ENCODE measurements at places on chromosomes 6 and 20. TPM values are rescaled to one million over a fixed set of nuclear protein-coding genes. Genes with fewer than 3 reads are reported as not detected.

- H3K36me3 ChIP-seq, result no peaks in the 10 kb centered on the region
- no peak for DNase-seq
- H3K27me3 ChIP-seq, result no peaks in the 10 kb centered on the region
Observed at GRCh38 chr6:120871416-120872261, 462.6 kb downstream of the TBC1D32 start.

GRCh38 chr20:41530923-41531322, 87.3 kb downstream of the CHD6 start:
- H3K27me3 ChIP-seq, result no peaks in the 10 kb centered on the region
- DNase-seq, result no peak
- H3K36me3 ChIP-seq, result 0 out of 2 replicates have a peak, but pooled peaks cover 5% of the 10 kb centered on the region
- H3K4me1 ChIP-seq, result no peaks in the 10 kb centered on the region

GRCh38 chr20:24984961-24985640, 7.5 kb downstream of the APMAP start:
- peaks cover 18% of the 10 kb centered on the region for H3K4me1 ChIP-seq
- H3K27me3 ChIP-seq, result no peaks in the 10 kb centered on the region
- H3K36me3 ChIP-seq, result peaks cover 44% of the 10 kb centered on the region
- no peak for DNase-seq

- no peak overlapping the region for H3K27ac ChIP-seq
- H3K4me1 ChIP-seq, result no peaks in the 10 kb centered on the region
- no peak for DNase-seq
- H3K27me3 ChIP-seq, result no peaks in the 10 kb centered on the region
- H3K4me3 ChIP-seq, result no peak overlapping the region
- no peaks in the 10 kb centered on the region for H3K36me3 ChIP-seq
Observed at GRCh38 chr6:2259002-2259494, 13.6 kb upstream of the GMDS start.

GRCh38 chr6:116253188-116253504, 729 bp downstream of the TSPYL4 start:
- H3K27ac ChIP-seq, result no peak overlapping the region
- no peaks in the 10 kb centered on the region for H3K27me3 ChIP-seq
- H3K4me1 ChIP-seq, result peaks cover 48% of the 10 kb centered on the region
- no peak for DNase-seq
- H3K4me3 ChIP-seq, result peak overlapping the region; percentile 87

- peaks cover 37% of the 10 kb centered on the region for H3K4me1 ChIP-seq
- DNase-seq, result peak; percentile 78
- peak overlapping the region; percentile 67 for H3K27ac ChIP-seq
- no peaks in the 10 kb centered on the region for H3K27me3 ChIP-seq
- peak overlapping the region; percentile 34 for H3K4me3 ChIP-seq
- H3K36me3 ChIP-seq, result no peaks in the 10 kb centered on the region
Observed at GRCh38 chr6:87832025-87832825, 130.2 kb upstream of the AKIRIN2 start.

DNA sequence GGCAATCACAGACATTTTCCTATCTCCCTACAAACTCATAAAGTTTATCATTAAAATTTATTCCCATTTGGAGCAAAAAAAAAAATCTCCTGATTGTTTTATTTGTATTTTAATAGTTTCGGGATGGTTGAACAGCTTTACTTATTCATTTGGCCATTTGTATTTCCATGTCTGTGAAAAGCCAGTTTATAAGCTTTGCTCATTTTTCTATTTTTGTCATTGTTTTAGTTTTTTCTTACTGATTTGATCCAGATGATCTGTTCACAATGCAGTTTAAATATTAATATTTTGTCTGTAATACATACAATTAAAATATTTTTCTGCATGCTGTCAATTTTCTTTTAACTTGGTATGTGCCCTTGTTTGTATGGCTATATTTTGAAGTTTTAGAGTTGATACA, 65.2 kb upstream of the CCN2 start:
- H3K4me1 ChIP-seq, result no peaks in the 10 kb centered on the region
- DNase-seq, result no peak
- no peak overlapping the region for H3K4me3 ChIP-seq
- H3K36me3 ChIP-seq, result no peaks in the 10 kb centered on the region
- no peak overlapping the region for H3K27ac ChIP-seq
- no peaks in the 10 kb centered on the region for H3K27me3 ChIP-seq

DNA sequence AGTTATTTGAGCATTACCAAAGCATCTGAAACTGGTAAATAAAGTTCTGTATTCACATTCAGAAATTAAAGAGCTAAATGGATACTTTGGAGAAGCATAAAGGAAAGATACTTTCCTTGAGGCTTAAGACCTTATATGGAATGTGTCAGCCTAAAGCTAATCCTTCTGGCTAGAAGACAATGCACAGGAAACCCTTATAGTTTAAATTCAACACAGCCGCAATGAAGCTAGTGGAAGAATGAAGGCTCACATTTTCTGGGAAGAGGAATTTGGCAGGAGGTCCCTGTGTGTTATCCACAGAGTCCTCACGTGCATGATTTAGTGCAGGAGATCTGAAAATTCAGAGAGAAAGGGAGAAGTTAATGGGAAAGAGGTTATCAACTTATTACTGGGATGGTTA, 21.5 kb upstream of the CHD6 start:
- H3K4me1 ChIP-seq, result peaks cover 3% of the 10 kb centered on the region
- no peak overlapping the region for H3K27ac ChIP-seq
- H3K36me3 ChIP-seq, result no peaks in the 10 kb centered on the region
- no peak overlapping the region for H3K4me3 ChIP-seq
- no peaks in the 10 kb centered on the region for H3K27me3 ChIP-seq

- no peak overlapping the region for H3K27ac ChIP-seq
- DNase-seq, result peak; percentile 70
- H3K4me1 ChIP-seq, result peaks cover 25% of the 10 kb centered on the region
Observed at GRCh38 chr20:53869466-53870258, 200.7 kb downstream of the BCAS1 start.

DNA sequence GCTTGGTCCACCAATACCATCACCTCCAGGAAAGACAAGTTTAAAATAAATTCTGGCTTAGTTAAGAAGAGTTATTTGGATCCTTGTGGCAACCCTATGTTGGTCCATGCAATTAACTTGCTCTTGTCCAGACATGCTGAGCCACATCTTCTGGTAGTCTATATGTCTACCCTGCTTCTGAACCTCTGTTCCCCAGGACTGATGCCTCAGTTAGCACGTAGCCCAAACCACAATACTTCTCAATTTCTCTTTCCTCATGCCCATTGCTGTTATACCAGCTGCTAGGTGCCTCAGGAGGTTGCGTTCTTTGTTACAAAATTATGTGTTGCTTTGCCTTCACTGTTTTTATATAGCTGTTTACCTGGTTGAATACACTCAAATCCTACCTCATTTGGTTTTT, 116.4 kb upstream of the KCNQ5 start:
- no peaks in the 10 kb centered on the region for H3K36me3 ChIP-seq
- no peak overlapping the region for H3K27ac ChIP-seq
- no peak for DNase-seq
- no peaks in the 10 kb centered on the region for H3K4me1 ChIP-seq

DNA sequence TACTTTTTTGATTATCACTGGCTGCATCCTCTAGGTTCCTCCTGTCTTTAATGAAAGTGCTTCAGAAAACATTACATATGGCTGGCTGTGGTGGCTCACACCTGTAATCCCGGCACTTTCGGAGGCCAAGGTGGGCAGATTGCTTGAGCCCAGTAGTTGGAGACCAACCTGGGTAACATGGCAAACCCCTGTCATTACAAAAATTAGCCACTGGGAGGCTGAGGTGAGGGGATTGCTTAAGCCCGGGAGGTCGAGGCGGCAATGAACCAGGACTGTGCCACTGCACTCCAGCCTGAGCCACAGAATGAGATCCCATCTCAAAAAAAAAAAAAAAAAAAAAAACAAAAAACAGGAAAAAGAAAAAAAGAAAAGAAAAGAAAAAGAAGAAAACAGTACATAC, 35.3 kb downstream of the BEND3 start:
- H3K27ac ChIP-seq, result no peak overlapping the region
- DNase-seq, result peak; percentile 68
- H3K36me3 ChIP-seq, result peaks cover 2% of the 10 kb centered on the region
- no peaks in the 10 kb centered on the region for H3K27me3 ChIP-seq
- H3K4me3 ChIP-seq, result no peak overlapping the region

DNA sequence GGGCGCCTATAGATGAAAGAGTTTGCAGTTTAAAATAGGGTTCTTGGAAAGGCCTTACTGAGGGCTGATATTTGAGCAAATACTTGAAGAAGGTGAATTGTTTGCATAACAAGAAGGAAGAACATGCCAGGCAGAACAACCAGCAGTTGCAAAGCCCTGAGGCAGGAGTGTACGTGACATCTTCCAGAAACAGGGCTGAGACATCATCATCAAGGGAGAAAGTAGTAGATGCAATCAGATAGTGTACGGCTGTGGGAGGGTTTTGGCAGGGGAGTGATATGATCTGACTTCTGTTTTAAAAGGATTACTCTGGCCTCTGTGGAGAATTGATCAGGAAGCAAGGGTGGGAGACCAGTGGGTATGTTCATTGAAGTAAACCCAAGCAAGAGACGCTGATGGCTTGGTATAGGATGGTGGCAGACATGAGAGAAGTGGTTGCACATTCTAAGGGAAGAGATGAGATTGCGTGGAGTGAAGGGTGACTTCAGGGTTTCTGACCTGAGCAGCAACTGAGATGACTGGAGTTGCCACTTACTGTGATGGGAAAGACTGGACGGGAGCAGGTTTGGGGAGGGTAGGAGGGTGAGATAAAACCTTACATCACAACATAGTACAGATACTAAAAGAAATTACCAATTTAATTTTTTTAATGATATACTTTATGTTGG, 28.8 kb downstream of the RIOK1 start:
- H3K27me3 ChIP-seq, result no peaks in the 10 kb centered on the region
- no peaks in the 10 kb centered on the region for H3K4me1 ChIP-seq
- no peak overlapping the region for H3K4me3 ChIP-seq

DNA sequence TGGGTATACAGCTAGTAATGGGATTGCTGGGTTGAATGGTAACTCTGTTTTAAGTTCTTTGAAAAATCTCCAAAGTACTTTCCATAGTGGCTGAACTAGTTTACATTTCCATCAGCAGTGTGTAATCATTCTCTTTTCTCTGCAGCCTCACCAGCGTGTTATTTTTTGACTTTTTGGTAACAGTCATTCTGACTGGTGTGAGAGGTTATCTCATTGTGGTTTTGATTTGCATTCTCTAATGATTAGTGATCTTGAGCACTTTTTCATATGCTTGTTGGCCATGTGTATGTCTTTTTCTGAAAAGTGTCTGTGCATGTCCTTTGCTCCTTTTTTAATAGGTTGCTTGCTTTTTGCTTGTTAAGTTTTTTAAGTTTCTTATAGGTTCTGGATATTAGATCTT, 194.2 kb upstream of the PHACTR1 start:
- DNase-seq, result no peak
- no peaks in the 10 kb centered on the region for H3K4me1 ChIP-seq
- H3K27me3 ChIP-seq, result no peaks in the 10 kb centered on the region

GRCh38 chr6:123022975-123023374, 26.9 kb downstream of the CLVS2 start:
- no peaks in the 10 kb centered on the region for H3K36me3 ChIP-seq
- no peak overlapping the region for H3K4me3 ChIP-seq
- H3K27ac ChIP-seq, result no peak overlapping the region
- H3K4me1 ChIP-seq, result no peaks in the 10 kb centered on the region
- no peak for DNase-seq

The KCNG1 gene
- not detected for total RNA-seq

The ZBTB46 gene
- not detected for total RNA-seq

The SPATS1 gene
- not detected for total RNA-seq
